ENCODE measurements at places on chromosomes 11 and 22.

DNA sequence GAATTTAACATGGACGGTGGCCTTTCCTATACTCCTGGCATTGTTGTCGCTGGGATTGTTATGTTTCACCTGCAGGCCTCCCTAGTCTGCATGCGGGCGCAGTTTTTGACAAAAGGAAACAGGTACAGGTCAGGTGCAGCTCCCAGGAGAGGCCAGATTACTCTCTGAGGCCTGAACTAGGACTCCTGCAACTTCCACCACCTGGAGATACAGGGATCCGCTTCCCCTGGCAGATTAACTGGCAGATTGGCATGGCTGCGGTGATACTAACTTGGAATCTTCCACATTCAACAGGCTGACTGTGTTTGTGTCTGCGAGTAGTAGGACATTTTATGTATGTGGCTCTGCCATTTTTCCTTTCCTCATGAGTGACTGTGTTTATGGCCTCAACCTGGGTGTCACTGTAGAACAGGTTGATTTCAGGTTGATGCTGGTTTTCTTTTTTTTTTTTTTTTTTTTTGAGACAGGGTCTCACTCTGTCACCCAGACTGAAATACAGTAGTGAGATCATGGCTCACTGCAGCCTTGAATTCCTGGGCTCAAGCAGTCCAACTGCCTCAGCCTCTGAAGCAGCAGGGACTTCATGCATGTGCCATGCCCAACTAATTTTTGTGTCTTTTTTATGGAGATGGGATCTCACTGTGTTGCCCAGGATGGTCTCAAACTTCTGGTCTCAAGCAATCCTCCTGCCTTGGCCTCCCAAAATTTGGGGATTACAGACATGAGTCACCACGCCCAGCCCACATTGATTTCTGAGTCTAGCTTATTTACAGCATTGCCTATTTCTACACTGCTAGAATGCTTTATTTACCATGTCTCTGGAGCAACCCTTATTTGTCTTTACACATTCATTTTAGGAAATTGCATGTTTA lies 1.7 kb upstream of the USP28 start:
- no peak for DNase-seq

- no peak for DNase-seq
These were observed 137.8 kb downstream of the DBX1 start for GRCh38 chr11:20022363-20023081.

DNA sequence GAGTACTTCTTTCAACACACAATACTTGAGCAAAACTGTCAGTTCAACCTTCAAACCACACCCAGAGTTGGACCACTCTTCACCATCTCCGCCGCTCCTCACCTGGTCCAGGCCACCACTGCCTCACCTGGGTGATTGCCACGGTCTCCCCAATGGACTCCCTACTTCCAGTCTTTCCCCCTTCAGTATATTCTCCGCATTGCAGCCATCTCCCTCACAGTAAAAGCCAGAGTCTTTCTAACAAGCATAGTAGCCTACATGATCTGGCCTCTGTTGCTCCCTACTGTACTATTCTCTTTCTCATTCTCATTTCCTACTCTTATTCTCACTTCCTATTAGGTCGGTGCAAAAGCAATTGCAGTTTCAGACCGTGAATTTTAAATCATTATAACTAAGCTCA lies 28.5 kb downstream of the AASDHPPT start:
- DNase-seq, result no peak

GRCh38 chr11:110112457-110112856 lies 19.3 kb downstream of the ZC3H12C start:
- DNase-seq, result no peak

DNA sequence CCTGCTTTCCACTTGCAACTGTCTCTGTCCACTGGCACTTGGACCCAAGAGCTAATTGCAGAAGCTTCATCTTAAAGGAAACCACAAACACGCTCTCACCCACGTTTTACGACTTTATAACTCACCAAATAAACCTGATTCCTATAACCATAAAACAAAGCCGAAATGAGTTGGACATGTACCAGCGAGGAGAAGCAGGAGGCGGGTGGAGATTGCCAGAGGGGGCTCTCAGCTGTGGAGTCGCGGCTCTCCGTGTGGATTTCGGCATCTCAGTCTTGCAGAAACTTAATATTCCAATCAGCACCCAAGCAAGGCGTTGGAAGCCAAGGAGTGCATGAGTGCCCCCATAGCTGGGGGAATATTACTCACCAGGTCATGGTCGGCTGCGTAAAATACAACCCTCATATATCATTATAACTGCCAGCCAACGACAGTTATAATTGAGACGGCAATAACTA lies 483.6 kb downstream of the MN1 start:
- no peak for DNase-seq

GRCh38 chr22:43811777-43812148 lies 342 bp downstream of the EFCAB6 start:
- peak; percentile 32 for DNase-seq
